ENCODE measurements at places on chromosomes 6 and 20.
A peak's percentile ranks its signal among the peaks of the same experiment; 100 is the strongest.

- DNase-seq = no peak
These were observed 23.4 kb downstream of the CEP162 start for GRCh38 chr6:84204011-84204410.

- peak; percentile 40 for DNase-seq
These were observed 1.4 kb downstream of the STAU1 start for GRCh38 chr20:49186535-49187329.

- no peak for DNase-seq
These were observed 77.2 kb downstream of the PPP1R3G start for GRCh38 chr6:5162355-5162754.

GRCh38 chr6:41371992-41372831 lies 36.8 kb downstream of the NCR2 start:
- no peak for DNase-seq

- DNase-seq = no peak
These were observed 18.9 kb upstream of the SYNJ2 start for GRCh38 chr6:157962601-157963302.

- no peak for DNase-seq
These were observed 23.1 kb upstream of the LRFN2 start for GRCh38 chr6:40610229-40610628.

- no peak for DNase-seq
These were observed 11.5 kb downstream of the TAAR2 start for GRCh38 chr6:132612449-132613108.

- no peak for DNase-seq
These were observed 102.5 kb upstream of the BEND6 start for GRCh38 chr6:56852260-56853010.

DNA sequence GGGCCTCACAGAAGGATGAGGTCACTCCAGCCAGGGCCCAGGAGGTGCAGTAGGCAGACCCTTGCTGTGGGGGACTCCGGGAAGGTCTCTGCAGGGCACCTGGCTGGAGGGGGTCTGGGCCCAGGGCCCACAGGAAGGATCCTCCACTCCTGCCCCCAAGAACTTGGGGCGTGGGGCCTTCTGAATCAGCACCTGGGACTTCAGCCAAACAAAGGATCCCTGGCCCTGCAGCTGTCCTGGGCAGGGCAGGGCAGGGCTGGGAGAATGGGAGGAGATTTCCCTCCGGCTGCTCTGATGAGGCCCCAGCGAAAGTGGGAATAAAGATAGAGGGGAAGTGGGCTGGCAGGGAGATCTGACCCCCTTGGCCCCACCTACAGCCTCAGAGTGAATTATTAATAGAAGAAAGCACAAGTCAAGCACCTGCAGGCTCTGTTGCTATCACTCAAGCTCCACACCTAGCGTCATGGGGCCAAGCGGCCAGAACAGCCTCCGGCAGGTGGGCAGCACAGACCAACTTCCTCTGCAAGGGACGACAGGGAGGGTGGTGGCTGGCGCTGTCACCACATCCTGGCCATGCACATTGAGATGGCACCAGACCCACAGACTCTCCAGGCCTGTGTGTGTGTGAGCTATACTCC lies 61.6 kb upstream of the MRPS10 start:
- DNase-seq = peak; percentile 71

GRCh38 chr20:5949943-5950270 lies 426 bp downstream of the TRMT6 start:
- no peak for DNase-seq

- DNase-seq = peak; percentile 92
These were observed 72.3 kb downstream of the OR2B2 start for GRCh38 chr6:27839626-27840475.
